Smooth muscle cell of bladder (primary cell): ENCODE measurements at places on chromosomes 11 and 22. TPM values are rescaled to one million over a fixed set of nuclear protein-coding genes. Genes with fewer than 3 reads are reported as not detected.

RASD2 gene
- under 0.01 and 0.46 TPM in 2 replicates for total RNA-seq

LIF gene
- 17.3 and 34.1 TPM in 2 replicates for total RNA-seq

ROM1 gene
- 5.5 and 7.8 TPM in 2 replicates for total RNA-seq

BIK gene
- not detected in 2 replicates for total RNA-seq

VSIG10L2 gene
- 0.14 TPM in 1 of 2 replicates, not detected in the other for total RNA-seq

ZNF215 gene
- 3.1 and 4.3 TPM in 2 replicates for total RNA-seq

MIAT gene
- total RNA-seq, result 0.85 and 0.92 TPM in 2 replicates

CARNS1 gene
- total RNA-seq, result under 0.01 and 0.09 TPM in 2 replicates

KLHL35 gene
- 2.4 and 3.0 TPM in 2 replicates for total RNA-seq

MUC6 gene
- total RNA-seq, result not detected in 2 replicates

KCNJ11 gene
- not detected in 2 replicates for total RNA-seq

MRGPRE gene
- not detected in 2 replicates for total RNA-seq

NPTXR gene
- 0.14 and 0.46 TPM in 2 replicates for total RNA-seq

C11orf42 gene
- total RNA-seq, result not detected in 2 replicates

IGLL5 gene
- not detected in 2 replicates for total RNA-seq

MYEOV gene
- 0.74 and 1.00 TPM in 2 replicates for total RNA-seq

OOSP3 gene
- total RNA-seq, result not detected in 2 replicates

ZP1 gene
- 0.55 and 1.00 TPM in 2 replicates for total RNA-seq

SLC35F2 gene
- total RNA-seq, result 7.3 and 8.0 TPM in 2 replicates

ENTHD1 gene
- not detected in 2 replicates for total RNA-seq

TRIM48 gene
- not detected in 2 replicates for total RNA-seq

OR52I2 gene
- total RNA-seq, result not detected in 2 replicates

FAM83F gene
- total RNA-seq, result under 0.01 and 0.09 TPM in 2 replicates

MRGPRF gene
- 29.7 and 29.9 TPM in 2 replicates for total RNA-seq

LRRC74B gene
- not detected in 2 replicates for total RNA-seq

OR6A2 gene
- total RNA-seq, result 0.14 and 0.37 TPM in 2 replicates

TYR gene
- not detected in 2 replicates for total RNA-seq

INSC gene
- under 0.01 TPM in 1 of 2 replicates, not detected in the other for total RNA-seq

TBX1 gene
- not detected in 2 replicates for total RNA-seq

CCDC81 gene
- total RNA-seq, result 0.55 and 0.85 TPM in 2 replicates

SLC22A25 gene
- total RNA-seq, result not detected in 2 replicates

PATE2 gene
- total RNA-seq, result not detected in 2 replicates

SLCO2B1 gene
- 0.28 and 0.65 TPM in 2 replicates for total RNA-seq

NF2 gene
- total RNA-seq, result 43.7 and 58.4 TPM in 2 replicates

RNF141 gene
- total RNA-seq, result 31.1 and 35.8 TPM in 2 replicates

PLAAT4 gene
- total RNA-seq, result 15.8 and 23.9 TPM in 2 replicates
